CD4-positive, alpha-beta T cell (primary cell): ENCODE measurements at places on chromosomes 7 and 10.

DNA sequence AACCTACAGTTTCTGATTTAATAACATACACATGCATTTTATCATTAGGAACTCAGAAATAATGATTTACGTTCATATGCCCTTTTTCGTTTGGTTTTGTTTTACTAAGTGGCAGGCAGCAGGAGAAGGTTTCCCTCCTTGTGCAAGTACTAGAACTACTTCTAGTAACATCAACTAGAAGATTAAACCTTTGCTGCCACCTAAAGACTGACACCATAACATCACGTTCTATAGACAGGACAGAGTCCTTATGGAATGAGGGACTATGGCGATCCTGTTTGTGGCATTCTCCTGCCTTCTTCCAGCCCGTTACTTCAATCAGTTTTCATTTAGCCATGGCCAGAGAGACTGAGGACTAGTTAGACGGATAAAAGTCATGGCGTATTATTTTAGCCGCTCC, 53.2 kb downstream of the GAD2 start:
- DNase-seq, result no peak

DNA sequence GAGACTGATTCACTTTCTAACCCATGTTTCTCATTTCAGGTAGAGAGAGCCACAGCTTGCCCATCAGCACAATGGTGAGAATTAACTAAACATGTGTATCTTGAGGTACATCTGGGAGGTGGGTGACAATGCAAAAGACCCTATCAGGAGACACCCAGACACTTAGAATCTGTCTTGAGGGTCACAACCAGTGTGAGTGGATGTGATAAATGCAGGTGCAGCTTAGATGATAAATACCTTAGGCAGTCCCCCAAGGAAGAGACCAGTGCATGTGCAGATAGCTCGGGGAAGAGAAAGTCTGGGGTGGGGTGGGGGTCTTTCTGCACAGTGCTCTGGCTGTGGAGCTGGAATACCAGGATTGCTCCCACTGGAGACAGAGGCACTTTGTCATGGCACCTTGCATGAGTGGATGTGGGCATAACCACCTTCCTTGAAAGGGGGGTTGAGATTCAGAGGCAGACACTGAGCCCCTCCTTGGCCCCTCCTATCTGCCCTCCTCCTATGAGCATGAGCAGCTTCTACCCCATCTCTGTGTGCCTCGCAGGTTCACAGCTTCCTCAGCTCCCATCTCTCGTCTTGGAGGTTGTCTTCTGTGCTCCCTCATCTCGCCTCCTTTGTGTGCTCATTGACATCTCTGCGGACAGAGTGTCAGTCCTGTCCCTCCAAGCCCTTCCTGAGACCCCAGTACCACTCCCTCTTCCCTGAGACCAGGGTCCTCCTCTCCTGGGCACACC, 349.8 kb downstream of the TCERG1L start:
- no peak for DNase-seq

GRCh38 chr7:21261627-21262594, 166.0 kb upstream of the SP4 start:
- peak; percentile 1 for DNase-seq

DNA sequence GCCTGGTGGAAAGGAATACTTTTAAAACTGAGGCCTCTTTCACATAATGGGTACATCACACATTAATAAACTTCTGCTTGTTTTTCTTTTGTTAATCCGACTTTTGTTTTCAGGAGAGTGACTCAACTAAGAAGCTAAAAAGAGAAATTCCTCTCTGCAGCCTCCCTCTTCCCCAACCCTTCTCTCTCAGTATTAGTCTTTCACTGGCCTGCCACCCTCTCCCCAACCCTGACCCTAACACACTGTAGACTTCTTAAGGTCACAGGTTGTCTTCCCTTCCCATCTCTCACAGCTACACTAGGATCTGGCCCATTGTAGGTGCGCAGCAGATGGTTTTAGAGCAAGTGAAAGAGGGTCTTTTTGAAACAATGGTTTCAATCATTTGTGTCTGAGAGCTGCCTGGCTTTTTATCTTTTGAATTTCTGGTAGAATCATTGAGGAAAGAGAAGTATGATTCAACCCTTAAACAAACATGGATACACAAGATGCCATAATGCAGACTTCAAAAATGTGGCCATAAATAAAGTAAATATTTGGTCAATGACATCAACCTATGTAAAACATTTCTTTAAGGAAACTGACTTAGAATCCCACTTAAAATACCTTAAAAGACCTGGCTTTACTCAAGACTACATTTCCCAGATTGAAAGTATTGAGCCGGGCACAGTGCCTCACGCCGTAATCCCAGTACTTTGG, 17.9 kb upstream of the FFAR4 start:
- no peak for DNase-seq

GRCh38 chr10:54607983-54608382, 193.0 kb downstream of the PCDH15 start:
- no peak for DNase-seq

DNA sequence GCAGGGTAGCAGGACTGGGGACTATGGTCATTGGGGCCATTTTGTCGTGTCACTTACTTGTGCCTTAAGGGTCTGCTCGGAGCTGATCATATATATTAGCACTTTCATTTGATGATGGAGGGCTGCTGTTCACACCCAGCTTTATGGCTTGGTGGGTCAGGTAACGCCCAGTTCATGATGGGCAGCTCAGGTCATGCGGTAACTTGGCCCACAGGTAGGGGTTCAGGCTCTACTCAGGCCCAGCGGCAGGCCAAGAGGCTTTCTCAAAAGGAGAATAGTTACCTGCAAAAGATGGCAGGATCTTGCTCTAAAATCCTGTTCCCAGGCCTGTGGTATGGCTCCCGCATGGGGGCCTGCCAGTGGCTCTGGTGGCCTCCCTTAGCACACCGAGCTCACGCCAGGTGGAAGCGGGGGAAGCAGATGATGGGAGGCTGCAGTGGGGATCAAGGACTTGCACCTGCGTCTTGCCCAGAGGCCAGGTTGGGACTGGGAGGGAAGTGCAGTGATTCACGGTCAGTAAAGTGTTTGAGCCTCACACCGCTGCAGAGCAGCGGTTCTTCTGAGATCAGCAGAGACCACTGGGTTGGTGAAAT, 109.5 kb downstream of the ADCY1 start:
- no peak for DNase-seq

DNA sequence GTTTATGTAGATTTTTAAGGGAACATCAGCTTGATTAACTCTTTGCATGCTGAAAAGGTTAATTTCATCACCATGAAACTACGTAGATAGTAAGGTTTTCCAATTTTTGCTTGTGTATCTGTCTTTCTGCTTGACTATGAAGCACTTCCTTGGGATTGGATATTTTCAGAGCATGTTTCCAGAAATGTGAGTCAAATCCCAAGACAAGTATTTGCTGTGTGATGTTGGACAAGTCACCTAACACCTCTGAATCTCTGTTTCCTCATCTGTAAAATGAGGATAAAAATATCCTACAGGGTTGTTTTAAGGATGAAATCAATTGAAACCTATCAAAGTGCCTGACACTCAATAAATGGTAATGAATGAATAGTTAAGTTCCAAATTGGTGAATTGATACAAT, 42.4 kb downstream of the ANK3 start:
- no peak for DNase-seq

DNA sequence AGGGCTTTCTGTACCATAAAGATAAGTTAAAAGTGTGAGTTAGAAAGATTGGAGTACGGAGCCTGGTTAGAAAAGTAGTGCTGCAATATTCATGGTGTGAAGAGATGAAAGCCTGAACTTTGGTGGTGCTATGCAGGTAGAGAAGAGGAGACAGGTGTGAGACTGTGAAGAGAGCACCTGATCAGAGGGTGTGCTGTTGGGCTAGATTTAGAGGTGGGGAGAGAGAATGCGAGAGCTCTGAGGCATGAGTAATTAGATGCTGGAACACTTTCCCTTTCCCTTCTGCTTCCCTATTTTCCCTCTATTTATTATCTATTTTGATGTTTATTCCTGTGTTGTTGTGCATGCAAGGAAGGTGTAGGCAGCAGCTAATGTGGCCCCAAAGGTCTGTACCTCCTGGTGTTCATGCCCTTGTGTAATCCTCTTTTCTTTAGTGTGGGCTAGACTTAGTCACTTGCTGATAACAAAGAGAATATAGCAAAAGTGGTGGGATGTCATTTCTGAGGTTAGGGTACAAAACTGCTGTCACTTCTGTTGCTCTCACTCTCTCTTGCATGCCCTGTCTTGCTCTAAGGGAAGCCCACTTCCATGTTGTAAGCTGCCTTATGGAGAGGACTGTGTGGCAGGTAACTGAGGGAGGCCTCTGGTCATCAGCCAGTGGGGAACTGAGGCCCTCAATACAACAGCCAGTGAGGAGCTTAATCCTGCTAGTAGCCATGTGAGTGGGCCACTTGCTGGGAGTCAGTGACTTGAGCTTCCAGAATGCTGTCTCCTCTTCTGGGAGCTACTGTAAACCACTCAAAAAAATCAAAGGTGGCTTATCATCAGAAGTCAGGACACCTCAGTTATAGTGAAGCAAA, 2.6 kb upstream of the ATXN7L1 start:
- no peak for DNase-seq

- DNase-seq, result no peak
These were observed 200.1 kb upstream of the NRG3 start for GRCh38 chr10:81674941-81675340.

GRCh38 chr7:124686543-124687171, 78.9 kb downstream of the GPR37 start:
- DNase-seq, result no peak

DNA sequence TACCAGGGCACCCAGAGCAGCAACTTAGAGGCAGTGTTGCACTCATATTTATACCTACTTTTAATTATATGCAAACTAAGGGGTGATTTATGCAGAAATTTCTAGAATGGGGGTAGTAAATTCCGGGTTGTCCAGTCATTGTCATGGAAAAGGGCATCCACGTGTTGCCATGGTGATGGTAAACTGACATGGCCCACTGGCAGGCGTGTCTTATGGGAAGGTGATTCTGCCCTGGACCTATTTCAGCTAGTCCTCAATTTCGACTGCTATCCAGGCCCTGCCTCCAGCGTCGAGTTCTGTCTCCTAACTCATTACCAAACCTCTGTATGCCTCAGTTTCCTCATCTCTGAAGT, 12.8 kb downstream of the SNX8 start:
- no peak for DNase-seq

DNA sequence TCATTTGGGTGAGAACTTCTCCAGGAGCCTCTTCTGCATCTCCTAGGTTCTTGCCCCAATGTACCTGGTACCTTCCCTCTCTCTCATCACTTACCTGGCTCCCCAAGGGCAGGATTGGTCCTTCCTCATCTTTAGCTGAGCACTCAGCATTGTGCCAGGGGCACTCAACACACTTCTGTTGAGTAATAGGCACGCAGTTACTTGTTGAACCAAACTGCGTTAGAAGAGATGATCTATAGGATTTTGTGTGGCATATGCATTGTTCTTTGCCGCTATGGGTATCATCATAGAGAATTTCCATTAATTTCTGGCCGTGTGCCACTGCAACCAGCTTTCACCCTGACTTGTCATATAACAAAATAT, 16.4 kb downstream of the TBXAS1 start:
- no peak for DNase-seq

- DNase-seq, result no peak
These were observed 2.9 kb downstream of the FGFR2 start for GRCh38 chr10:121595351-121595805.

DNA sequence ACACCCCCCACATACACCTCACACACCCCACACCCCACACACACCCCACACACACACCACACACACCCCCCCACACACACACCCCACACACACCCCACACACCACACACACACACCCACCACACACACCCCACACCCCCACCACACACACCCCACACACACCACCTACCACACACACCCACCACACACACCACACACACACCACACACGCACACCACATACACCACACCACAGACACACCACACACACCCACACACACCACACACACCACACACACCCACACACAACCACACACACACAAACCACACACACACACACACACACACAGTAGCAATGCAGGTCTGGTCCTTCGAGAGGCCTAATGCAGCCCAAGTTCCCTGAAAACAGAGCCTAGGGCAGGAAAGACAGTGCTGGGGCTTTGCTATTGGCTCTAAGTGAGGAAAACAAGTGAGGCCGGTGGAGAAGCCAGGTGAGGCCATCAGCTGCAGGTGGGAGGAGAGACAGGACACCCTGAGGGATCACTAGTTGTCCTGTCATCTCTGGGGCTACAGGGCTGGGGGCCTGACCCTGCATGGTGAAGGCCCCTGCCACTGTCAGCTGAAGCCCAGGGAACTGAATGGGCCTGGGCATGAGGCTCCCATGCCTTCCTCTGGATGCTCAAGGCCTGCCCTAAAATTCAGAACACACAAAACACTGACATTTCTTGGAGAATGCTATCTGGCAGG, 92.6 kb downstream of the CYTH3 start:
- no peak for DNase-seq

DNA sequence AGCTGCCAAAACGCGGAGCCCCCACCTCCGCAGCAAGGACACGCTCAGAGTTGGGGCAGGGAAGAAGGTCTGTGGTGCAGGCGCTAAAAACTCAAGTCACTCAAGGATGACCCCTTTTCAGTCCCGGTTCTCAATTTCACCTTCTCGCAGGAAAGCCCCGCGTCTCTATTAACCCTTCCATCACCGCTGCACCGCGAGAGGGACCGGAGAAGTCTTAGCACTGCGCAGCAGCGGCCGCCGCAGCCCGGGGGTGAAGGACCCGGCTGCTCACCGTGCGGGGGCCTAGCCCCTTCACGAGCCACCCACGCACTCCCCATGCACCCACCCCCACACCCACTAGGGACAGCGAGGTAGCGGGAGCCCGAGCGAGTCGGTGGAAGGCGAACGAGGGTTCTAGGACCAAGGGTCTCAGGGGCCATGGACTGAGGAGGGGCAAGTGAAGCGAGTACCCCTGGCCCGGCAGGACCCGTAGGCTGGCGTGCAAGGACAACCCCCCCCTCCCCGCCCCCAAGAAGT, 162.9 kb downstream of the SH3PXD2A start:
- DNase-seq, result no peak

GRCh38 chr7:36787933-36788378, 63.7 kb upstream of the AOAH start:
- peak; percentile 84 for DNase-seq

DNA sequence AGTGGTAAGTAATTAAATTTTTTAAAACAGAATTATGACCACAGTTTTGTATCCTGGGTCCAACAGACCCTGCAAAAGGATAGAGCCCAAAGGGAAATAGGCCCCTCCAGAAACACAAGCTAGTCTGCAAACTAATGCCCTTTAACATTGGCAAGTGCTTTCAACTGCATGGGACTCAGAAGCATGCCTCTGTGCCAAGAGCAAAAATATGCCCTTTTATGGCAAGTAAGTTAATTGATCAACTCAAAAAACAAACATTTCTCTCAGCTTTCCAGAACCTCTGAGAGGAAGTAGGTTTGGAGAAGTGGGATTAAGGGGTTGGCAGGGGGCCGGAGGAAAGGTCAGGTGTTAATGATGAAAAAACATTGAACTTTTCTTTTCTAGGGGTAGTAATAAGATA, 186.6 kb upstream of the PRSS1 start:
- no peak for DNase-seq

GRCh38 chr7:146728141-146728540, 611.5 kb downstream of the CNTNAP2 start:
- no peak for DNase-seq

GRCh38 chr10:74439213-74439612, 288.2 kb downstream of the ADK start:
- no peak for DNase-seq

GRCh38 chr10:108411894-108412293, 1247.4 kb upstream of the SORCS1 start:
- no peak for DNase-seq
